ENCODE measurements at places on chromosomes 12 and 14.

DNA sequence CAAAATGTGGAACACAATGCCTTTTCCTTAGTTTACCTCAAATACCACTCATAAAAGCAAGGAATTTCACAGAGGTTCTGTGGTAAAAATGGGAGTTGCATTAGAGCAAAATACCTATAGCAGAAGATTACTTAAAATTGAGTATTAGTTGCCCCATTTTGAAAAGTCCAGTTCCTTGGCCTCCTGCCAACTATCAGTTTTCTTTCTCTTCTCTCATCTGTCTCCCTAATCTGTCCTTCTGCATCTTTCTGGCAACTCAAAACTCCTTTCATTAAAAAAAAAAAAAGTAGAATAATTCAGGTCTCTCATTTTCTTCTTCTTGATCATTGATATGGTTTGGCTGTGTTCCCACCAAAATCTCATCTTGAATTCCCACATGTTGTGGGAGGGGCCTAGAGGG lies 127.3 kb downstream of the ATP23 start:
- no peak for DNase-seq

- DNase-seq = no peak
These were observed 16.8 kb downstream of the C14orf132 start for GRCh38 chr14:96055753-96056508.

DNA sequence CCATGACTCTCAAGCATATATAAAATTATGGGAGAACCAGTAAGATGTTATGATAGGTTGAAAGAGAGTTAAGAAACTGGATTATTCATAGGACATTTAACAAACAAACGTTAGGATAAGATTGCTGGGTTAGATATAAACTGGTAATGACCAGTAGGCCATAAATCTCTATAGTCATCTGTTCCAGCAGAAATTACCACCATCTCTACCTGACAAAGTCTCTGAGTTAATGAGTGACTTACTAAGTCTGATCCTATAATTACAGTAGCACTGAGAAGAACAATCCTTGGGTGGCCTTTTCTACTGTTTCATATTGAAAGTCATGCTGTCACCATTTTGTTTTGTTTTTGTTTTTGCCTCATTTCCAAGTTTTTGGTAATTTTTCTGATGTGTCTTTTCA lies 136.9 kb upstream of the CNOT2 start:
- no peak for DNase-seq

GRCh38 chr12:81859521-81859920 lies 100.4 kb upstream of the PPFIA2 start:
- no peak for DNase-seq

- DNase-seq = no peak
These were observed 11.9 kb downstream of the SLC25A29 start for GRCh38 chr14:100294213-100294962.

GRCh38 chr14:26132061-26132645 lies 465.7 kb downstream of the NOVA1 start:
- no peak for DNase-seq

DNA sequence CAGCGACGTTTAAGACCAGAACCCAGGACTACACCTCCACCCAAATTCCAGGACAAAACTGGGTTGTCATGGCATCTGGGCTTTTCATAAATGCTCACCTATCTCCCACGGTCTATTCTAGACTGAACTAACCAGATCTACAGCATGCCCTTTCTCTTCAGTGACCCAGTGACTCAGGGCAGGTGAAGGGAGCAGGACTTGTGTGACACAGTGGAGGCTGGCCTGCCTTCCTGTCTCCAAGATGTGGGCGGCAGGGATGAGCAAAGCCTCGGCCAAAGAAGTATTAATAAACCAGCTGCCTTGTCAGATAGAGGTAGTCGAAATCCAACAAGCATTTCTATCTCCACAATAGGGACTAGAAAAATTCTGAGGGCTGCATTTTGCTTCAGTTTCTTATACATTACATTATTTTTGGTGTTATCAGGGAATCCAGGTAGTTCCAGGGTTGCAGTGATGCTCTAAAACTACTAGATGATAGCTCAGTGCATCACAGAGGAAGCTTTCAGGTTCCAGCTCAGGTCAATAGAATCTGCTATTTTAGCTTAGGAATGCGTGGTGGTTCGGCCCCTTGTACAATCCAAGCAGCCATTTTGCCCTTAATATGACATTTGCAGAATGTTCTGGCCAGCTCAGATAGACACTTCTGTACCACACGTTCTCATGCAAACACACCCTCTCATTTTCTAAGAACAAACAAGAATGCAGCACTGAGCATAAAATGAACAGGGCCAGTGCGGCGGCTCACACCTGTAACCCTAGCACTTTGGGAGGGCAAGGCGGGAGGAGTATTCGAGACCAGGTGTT lies 4.2 kb upstream of the GLRX5 start:
- no peak for DNase-seq

- DNase-seq = no peak
These were observed 2.3 kb downstream of the HDAC7 start for GRCh38 chr12:47817272-47818006.

DNA sequence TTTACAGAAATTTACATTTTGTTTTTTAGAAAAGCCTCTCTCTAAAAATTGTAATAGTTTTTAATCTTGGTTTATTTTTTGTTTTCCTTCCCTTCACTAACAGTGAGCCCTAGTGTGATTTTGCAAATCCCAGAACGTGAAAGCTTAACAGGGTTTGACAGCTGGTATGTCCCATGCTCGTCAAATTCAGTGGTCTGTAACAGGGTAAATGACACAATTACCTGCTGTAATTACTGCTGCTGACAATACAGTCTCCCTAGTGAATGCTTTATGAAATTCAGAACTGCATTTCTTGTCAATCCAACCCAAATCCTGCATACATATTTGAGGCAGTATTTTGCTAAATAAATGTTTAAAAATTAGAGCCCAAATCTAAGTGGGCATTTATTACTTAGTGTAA lies 249.2 kb downstream of the NELL2 start:
- no peak for DNase-seq

- no peak for DNase-seq
These were observed 382.8 kb downstream of the BCL11B start for GRCh38 chr14:98888927-98889835.

GRCh38 chr12:103279444-103279843 lies 216.3 kb downstream of the C12orf42 start:
- DNase-seq = no peak

DNA sequence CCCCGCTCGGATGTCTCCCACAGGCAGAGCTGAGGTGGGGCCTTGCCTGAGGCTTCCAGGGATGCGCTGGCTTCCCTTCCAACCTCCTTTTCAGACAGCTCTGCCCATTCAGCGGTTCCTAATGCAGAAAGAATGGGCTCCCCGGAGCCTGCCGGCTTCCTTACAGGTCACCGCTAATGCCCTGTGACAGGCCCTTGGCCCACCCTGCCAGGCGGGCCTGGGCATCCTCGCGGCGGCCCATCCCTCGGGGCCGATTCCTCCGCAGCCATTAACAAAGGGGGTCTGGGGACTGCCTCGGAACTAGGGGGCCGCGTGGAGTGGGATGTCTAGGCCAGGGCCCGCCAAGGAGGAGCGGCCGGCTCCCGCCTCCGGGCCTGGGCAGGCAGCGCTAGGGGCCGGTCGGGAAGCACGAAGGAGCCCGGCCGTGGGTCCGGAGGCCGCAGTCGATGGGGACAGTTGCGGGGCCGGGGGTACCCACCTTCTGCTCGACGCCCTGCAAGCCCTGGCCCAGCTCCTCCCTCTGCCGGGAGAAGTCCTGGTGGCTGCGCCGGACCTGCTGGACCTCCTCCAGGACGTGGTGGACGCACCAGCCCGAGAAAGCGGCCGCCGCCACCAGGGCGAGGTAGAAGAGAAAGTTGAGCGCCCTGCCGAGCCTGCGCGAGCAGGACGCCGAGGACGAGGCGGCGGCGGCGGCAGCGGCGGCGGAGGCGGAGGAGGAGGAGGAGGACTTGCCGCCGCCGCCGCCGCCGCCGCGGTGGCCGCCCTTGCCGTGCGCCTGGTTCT lies 738 bp downstream of the CKAP4 start:
- DNase-seq = no peak

- no peak for DNase-seq
These were observed 191.5 kb downstream of the SYT1 start for GRCh38 chr12:79055926-79056674.

GRCh38 chr14:51488569-51489220 lies 163.0 kb upstream of the FRMD6 start:
- DNase-seq = no peak

DNA sequence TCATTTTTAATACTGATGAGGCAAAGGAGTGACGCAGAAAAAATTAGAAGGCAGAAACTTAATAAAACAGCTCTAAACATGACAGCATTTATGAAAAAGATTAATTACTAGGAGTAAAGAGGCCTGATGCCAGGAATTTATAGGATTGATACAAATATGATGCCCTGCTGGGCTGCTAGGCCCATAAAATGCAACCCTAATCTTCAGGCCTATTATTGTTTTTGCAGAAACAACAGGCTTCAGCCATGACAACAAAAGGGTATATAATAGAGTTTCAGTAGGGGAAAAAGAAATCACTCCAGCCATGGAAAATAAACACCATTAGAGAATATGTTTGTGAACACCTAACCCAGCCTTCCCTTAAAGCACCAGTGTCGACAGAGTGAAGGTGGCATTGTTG lies 50.6 kb downstream of the OTX2 start:
- no peak for DNase-seq

DNA sequence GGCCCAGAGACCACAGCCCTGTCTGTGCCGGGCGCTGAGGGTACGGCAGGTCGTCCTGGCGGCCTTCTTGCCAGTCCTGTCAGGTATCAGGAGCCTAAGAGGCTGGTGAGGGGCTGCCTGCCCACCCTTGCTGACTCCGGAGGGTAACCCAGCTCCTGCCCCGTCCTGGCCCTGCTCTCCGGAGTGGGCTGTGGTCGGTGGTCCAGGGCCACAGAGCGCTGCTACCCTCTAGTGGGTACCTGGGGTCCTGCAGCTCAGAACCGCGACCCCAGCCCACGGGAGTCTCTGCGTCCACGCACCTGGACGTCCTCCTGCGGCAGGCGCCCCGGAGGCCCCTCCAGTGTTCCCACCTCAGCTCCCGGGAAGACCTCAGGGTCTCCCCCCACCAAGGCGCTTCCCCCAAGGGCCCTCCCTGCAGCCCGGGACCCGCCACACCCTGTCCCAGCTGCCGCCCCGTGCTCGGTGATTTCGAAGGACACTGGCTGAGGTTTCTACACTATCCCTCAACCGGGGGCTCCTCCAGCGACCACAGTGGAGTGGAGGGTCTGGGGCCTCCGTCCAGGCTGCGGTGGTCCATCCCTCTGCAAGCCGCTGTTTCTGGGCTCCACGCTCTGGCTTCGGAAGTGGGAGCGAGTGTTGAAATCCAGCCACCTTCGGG lies 75.9 kb upstream of the FBRSL1 start:
- DNase-seq = no peak

DNA sequence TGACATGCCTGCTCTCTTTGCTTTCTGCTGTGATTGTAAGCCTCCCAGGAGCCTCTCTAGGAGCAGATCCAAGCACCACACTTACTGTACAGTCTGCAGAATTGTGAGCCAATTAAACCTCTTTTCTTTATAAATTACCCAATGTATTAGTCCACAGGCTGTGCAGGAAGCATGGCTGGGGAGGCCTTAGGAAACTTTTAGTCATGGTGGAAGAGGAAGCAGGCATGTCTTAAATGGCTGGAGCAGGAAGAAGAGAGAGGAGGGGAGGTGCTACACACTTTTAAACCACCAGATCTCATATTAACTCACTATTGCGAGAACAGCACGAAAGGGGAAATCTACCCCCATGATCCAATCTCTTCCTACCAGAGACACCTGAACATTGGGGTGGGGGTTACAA lies 108.9 kb downstream of the DERA start:
- DNase-seq = no peak

GRCh38 chr14:101359221-101360053 lies 201.9 kb upstream of the DIO3 start:
- no peak for DNase-seq

- no peak for DNase-seq
These were observed 15.7 kb downstream of the DDX55 start for GRCh38 chr12:123617580-123617979.

DNA sequence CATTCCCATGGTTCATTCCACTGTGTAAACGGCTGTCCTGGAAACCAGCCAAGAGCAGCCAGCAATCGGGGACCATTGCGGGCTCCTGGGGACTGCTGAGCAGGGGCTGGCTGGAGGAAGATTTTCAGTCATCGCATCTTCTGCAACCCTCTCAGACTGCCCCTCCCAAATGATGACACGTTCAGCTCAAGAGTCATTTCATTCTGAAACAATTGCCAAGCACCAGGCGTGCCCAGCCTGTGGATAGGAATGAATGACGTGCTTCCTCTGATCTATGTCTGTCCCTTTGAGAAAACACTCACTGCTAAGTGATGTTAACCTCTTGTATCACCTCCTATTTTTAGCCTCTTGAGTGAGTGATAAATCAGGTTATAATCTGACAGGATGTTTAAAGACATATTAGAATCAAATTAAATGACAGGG lies 62.0 kb downstream of the NDUFA12 start:
- no peak for DNase-seq

DNA sequence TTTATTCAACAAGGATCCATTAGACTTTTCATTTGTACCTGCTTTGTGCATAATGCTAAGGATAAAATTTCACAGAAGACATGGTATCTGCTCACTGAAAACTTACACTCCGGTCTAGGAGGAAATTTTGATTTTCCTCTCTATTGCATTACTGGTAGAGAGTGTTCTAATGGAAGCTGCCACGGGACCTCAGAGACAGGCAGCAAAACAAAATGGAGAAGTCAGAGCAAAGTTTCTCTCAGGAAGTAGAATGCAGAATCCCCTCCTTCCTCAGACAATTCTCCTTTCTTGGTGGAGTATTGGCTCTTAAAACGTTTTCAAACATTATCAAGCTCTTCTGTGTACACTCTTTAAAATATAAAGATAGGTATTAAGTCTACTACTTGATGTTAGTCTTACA lies 12.3 kb downstream of the CLEC2B start:
- DNase-seq = no peak

DNA sequence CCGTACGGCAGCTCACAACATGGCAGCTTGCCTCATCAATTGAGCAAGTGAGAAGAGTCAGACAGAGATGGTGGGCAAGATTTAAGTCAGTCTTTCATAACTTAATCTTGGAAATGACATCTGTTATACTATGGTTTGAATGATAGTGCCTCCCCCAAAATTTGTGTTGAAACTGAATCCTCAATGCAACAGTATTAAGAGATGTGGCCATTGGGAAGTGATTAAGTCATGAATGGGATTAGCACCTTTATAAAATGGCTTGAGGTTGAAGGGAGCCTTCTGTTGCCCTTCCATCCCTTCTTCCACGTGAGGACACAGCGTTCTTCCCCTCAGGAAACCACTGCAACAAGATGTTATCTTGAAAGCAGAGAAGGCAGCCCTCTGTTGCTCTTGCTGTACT lies 124.2 kb downstream of the C12orf75 start:
- DNase-seq = no peak

DNA sequence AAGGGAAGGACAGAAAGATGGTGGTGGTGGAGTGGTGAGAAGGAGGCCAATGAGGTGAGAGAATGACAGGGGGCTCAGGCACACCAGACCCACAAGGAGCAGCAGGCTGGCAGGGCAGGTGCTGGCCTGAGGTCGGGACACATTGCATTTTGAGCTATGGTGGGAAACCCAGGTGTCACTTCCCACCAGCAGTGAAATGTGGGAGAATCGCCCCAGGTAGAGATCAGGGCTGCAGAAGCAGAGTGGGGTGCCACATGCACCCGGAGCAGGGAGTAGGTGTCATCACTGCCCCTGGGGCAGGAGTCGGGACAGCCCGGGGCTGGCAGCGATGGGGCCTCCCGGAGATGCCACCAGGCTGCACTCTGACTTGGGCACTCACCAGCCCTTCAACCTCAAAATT lies 315.8 kb downstream of the BCL11B start:
- no peak for DNase-seq
